PC-3 (cell line): ENCODE measurements at places on chromosomes 7 and 10. TPM values are rescaled to one million over a fixed set of nuclear protein-coding genes. Genes with fewer than 3 reads are reported as not detected.

BTBD16 gene
- not detected in 2 replicates for total RNA-seq

HACD1 gene
- total RNA-seq = 14.9 and 15.3 TPM in 2 replicates

LRRC18 gene
- total RNA-seq = not detected in 2 replicates

TRIM50 gene
- total RNA-seq = not detected in 2 replicates

MSMB gene
- not detected in 2 replicates for total RNA-seq

SLC39A12 gene
- not detected in 2 replicates for total RNA-seq

SPACDR gene
- 0.11 and 2.5 TPM in 2 replicates for total RNA-seq

TUBGCP2 gene
- total RNA-seq = 72.9 and 84.4 TPM in 2 replicates

NKX2-3 gene
- total RNA-seq = 0.07 TPM in 1 of 2 replicates, not detected in the other

IL6 gene
- 110 and 113 TPM in 2 replicates for total RNA-seq

AGMO gene
- 0.11 TPM in 1 of 2 replicates, not detected in the other for total RNA-seq

INMT gene
- total RNA-seq = not detected in 2 replicates

FLNC gene
- total RNA-seq = 88.7 and 121 TPM in 2 replicates

PLXDC2 gene
- 0.06 TPM in 1 of 2 replicates, not detected in the other for total RNA-seq

IGFBP1 gene
- total RNA-seq = 1.3 and 1.5 TPM in 2 replicates

SIRT1 gene
- total RNA-seq = 20.4 and 20.8 TPM in 2 replicates

TMEM236 gene
- total RNA-seq = 0.04 TPM in 1 of 2 replicates, not detected in the other

C10orf62 gene
- total RNA-seq = not detected in 2 replicates

TAS2R3 gene
- 0.40 TPM in 1 of 2 replicates, not detected in the other for total RNA-seq

VSTM4 gene
- total RNA-seq = not detected in 2 replicates

GIMAP8 gene
- total RNA-seq = not detected in 2 replicates

MGAM2 gene
- total RNA-seq = not detected in 2 replicates

RET gene
- not detected in 2 replicates for total RNA-seq

NAT16 gene
- total RNA-seq = 0.26 TPM in 1 of 2 replicates, not detected in the other
